ENCODE measurements at places on chromosomes 2 and 18. TPM values are rescaled to one million over a fixed set of nuclear protein-coding genes. Genes with fewer than 3 reads are reported as not detected.

CFAP65 gene
- polyA plus RNA-seq = not detected

PRKD3 gene
- 3.7 TPM for polyA plus RNA-seq

ABCB11 gene
- polyA plus RNA-seq = 0.01 TPM

SERPINB11 gene
- polyA plus RNA-seq = 11.7 TPM

CHST9 gene
- polyA plus RNA-seq = 0.26 TPM

MYO3B gene
- 0.08 TPM for polyA plus RNA-seq

ARHGEF33 gene
- 0.05 TPM for polyA plus RNA-seq

COL4A4 gene
- polyA plus RNA-seq = 0.10 TPM

RAPGEF4 gene
- 1.7 TPM for polyA plus RNA-seq

RGPD4 gene
- not detected for polyA plus RNA-seq

TACR1 gene
- polyA plus RNA-seq = 0.72 TPM

CABLES1 gene
- polyA plus RNA-seq = 3.8 TPM

EML6 gene
- polyA plus RNA-seq = 1.3 TPM

LPIN1 gene
- 25.5 TPM for polyA plus RNA-seq

CHRNA1 gene
- polyA plus RNA-seq = 0.05 TPM

GNLY gene
- 1.2 TPM for polyA plus RNA-seq

SERPINB13 gene
- 233 TPM for polyA plus RNA-seq

GNAL gene
- 2.1 TPM for polyA plus RNA-seq

KCNJ3 gene
- polyA plus RNA-seq = under 0.01 TPM

TRIM43B gene
- not detected for polyA plus RNA-seq

ZSCAN30 gene
- polyA plus RNA-seq = 8.0 TPM

HRH4 gene
- polyA plus RNA-seq = not detected

PTGR3 gene
- 10.8 TPM for polyA plus RNA-seq

HSBP1L1 gene
- 96.9 TPM for polyA plus RNA-seq

CAPG gene
- polyA plus RNA-seq = 297 TPM

TP53I3 gene
- 123 TPM for polyA plus RNA-seq

UNC80 gene
- under 0.01 TPM for polyA plus RNA-seq

NBAS gene
- polyA plus RNA-seq = 15.0 TPM

CAVIN2 gene
- polyA plus RNA-seq = 11.1 TPM

PROKR1 gene
- 0.01 TPM for polyA plus RNA-seq

EXOC6B gene
- 8.4 TPM for polyA plus RNA-seq

VPS4B gene
- polyA plus RNA-seq = 26.9 TPM

RRM2 gene
- polyA plus RNA-seq = 43.2 TPM

ZNF396 gene
- polyA plus RNA-seq = 0.74 TPM

TMEM247 gene
- not detected for polyA plus RNA-seq

MSTN gene
- polyA plus RNA-seq = 0.09 TPM

MAP2 gene
- polyA plus RNA-seq = 4.4 TPM
